ENCODE measurements at places on chromosomes 4 and X.

GRCh38 chrX:10393899-10394298, 226.5 kb downstream of the MID1 start:
- DNase-seq: no peak

- no peak for DNase-seq
These were observed 10.1 kb upstream of the MAP7D3 start for GRCh38 chrX:136261321-136261720.

GRCh38 chr4:67880866-67881610, 2.8 kb downstream of the TMPRSS11D start:
- no peak for DNase-seq

DNA sequence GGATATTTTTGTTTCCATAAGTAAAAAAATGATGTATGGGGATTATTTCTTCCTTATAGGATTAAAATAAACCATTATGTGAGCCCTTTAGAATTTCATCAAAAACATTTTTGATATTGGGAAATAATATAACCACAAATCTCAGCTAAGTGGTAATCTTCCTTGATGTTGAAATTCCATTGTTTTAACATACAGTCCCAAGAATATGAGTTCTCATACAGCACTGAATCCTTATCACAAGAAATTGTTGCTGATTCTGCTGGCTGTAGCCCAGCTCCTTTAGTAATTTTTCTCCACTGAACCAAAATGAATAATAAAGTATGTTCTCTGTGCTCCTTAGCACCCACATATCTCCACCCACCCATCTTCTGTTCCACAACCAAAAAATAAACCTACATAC, 41.9 kb upstream of the FAM47B start:
- no peak for DNase-seq

- DNase-seq: no peak
These were observed 216.4 kb upstream of the RASGEF1B start for GRCh38 chr4:81688085-81688484.

DNA sequence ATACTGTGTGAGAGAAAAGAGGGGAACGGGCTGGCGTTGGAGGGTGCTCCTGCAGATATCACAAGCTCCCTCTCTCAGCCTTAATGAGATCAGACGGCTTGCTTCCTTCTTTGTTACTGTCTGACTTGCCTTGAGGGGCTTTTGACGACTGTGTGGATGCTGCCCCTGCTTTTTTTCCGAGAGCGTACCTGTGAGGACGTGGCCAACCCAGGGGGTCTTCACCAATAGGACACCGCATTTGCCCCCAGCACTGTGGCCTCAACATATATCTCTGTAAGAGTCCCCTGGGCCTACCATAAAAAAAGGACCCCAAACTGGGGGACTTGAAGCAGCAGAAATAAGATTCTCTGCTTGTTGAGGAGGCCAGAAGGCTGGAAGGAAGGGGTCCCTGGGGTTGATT, 143.9 kb downstream of the SHOX start:
- no peak for DNase-seq

DNA sequence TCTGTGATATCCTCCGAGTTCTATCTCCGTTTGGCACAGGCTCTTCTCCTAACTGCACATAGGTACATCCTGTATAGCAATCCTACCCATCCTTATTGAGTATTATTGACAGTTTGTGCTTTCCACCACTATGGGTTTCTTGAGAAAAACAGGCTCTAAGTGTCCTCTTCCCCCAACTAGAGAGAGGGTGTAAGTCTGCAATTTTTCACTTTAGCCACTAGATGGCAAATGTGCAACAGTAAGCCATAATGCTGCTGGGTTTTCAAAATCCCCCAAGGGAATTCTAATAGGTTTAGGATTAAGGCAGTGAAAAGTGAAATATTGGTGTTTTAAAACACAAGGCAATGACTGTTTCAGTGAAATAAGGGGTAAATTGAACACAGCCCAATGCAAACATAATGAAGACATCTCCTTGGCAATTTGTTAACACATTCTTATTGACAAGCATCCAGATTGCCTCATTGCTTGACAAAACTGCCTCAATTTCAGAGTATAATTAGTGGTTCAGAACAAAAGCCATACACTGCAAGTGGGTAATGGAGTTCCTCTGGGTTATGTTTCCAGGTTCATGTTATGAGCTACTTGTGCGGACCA, 239.0 kb upstream of the HTR2C start:
- peak; percentile 47 for DNase-seq

DNA sequence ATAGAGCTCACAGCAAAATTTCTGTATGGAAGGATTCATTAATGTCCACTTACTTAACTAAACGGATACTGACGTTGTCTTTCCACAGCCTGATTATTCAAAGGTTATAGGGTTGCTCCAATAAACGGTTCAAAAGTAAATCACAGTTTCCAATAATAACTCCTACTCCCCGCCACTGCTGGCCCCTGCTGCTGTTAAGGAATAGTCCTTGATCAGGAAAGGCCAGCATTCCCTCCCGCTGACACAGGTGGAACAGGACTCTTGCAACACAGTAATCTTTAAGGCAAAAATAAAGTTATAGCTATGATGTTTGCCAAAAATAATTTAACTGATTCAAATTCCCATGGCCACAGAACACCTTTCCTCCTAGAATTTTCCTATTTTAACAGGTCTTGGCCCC, 53.9 kb downstream of the FAT1 start:
- DNase-seq: no peak

DNA sequence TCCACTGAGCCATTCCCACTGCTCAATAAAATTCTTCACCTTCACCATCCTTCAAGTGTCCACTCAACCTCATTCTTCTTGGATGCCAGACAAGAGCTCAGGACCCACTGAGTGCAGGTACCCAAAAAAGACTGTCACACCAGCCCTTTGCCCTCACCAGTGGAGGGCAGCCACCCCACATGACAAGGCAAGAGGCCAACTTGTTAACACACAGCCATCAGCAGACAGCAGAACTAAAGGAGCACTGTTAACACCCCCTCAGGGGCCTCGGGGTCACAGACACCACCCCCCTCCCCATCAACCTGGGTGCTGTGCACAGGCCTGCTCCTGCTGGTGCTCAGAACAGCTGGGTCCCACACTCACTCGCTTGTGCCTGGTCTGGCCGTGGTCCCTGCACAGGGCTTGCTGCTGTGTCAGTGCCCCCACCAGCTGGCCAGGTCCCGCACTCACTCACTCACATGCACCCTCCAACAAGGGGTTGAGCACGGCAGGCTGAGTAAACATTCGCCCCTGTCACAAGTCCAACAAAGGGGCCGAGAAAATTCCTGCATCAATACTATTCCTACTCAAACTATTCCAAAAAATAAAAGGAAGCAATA, 54.1 kb downstream of the ATRX start:
- DNase-seq: no peak

GRCh38 chr4:181613200-181613599, 630.0 kb upstream of the TENM3 start:
- no peak for DNase-seq

DNA sequence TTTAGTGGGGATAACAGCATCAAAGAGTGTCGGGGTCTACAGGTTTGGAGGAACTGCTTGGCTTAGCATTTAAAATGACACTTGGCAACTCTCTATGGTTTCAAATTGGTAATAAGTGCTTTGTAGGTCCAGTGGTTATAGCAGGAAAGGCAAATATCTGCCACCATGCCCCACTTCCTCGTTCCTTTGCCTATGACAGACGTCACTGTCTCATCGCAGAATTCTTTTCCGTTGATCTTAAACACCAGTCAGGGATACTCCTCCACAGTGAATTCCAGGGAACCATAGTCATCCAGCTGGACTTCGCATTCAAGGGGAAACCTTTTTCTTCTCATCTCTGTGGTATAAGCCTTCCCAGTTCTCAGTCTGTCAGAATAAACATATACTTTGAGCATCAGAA, 319.1 kb downstream of the GPAT3 start:
- no peak for DNase-seq

DNA sequence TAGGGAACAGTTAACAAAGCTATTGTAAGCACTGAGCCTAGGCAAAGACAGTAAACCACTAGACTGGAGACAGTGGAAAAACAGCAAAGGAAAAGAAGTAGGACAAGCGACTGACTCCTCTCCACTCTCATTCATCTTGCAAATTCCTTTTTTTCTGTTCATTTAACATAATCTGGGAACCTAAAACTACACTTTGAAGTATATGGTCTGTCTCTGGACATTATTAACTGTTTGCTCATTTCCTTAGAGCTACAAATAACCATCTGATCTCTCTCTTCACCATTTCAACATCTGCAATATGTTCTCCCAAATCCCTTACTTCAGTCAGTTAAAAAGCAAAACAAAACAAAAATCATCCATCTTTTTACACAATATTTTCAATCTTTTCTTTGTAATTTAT, 642 bp downstream of the HMGN5 start:
- peak; percentile 3 for DNase-seq

GRCh38 chrX:155666741-155667140, 54.0 kb upstream of the TMLHE start:
- no peak for DNase-seq

DNA sequence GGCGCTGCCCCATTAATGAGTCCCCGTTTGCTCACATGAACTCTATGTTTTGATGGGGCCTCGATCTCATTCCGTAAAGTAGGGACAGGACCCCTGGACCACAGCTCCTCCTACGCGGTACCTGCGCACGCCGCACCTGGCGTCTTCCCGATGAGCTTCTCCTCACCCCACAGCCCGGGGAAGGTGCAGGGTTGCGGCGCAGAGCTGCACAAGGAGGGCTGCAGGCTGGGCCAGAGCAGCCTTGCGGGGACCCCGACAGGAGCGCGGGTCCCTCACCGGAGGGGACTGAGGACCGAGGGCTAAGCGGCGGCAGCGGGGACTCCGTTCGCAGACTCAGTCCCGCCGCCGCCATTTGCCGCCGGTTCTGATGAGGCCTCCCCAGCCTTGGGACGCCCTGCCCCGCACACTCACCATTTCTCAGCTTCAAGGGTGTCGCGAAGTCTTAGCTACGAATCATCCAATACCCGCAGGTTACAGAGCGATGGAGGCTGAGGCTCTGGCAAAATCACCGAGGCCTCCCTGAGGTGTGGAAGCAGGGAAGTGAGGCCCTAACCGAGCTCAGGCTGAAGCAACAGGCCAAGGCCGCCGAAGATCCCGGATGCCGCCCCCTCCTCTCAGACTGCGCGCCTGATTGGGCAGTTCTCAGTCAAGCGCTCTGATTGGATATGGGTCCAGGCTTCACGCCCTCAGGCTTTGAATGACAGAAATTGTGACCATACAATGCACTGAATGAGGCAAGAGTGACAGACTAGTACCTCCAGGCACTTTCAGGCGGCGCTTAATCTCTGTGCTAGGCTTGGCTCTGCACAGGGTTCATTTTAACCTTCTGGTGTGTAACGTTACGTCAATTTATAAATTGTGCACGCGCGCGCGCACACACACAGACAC, 25.1 kb downstream of the ZNF721 start:
- DNase-seq: peak; percentile 100

- DNase-seq: no peak
These were observed 396.4 kb downstream of the GRIA2 start for GRCh38 chr4:157616741-157617472.

GRCh38 chr4:8323947-8324555, 54.5 kb downstream of the HTRA3 start:
- DNase-seq: no peak

DNA sequence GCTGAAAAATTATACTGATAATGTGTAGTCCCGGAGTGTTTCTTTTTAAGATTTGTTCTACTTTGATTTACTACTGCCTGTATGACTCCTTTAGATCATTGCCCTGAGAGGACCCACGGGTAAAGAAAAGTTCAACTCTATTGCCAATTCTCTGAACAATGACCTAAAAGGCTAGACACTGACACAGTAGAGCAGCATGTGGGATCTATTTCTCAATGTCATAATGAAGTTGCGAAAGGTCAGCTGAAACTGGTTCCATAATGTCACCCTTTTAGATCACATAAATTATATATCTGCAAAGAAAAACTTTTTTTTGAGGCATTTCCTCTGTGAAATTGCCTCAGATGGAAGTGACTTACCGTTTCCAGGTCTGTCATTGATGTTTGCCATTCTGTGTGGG, 67.4 kb downstream of the GLRB start:
- peak; percentile 8 for DNase-seq

GRCh38 chr4:10582059-10582686, 102.4 kb downstream of the CLNK start:
- DNase-seq: peak; percentile 42

DNA sequence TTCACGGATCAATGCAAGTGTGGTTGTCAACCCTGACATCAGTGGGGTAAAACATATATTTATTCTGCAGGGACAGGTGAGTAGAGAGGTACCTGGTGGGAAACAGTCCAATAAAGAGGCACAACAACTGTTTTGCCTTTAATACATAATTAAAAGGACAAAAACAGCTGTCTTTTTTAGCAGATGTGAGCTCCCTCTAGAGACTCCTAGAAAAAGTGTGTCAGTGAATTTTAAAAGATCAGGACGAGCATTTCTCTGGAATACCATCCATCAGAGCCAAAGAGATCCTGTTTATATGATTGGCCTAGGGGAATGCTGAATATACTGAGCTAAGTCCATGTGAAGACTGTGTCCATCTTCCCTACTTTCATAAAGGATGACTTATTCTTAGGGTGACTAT, 58.3 kb downstream of the TMEM144 start:
- DNase-seq: no peak

DNA sequence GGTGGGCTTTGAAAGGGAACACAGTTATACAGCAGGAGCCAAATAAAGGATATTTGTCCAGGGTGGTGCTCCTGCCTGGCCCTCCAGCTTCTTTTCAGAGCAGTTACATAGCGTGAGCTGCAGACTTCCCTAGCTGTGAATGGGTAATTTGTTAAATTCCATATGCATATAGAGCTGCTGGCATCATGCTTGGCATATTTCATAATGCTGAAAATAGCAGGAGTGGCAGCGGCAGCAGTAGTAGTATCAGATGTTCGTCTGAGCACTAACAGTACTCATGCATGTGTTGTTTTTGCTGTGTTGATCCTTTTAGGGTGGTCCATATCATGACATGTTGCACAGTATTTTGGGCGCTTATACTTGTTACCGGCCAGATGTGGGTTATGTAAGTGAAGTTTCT, 33.6 kb upstream of the TADA2B start:
- DNase-seq: no peak

DNA sequence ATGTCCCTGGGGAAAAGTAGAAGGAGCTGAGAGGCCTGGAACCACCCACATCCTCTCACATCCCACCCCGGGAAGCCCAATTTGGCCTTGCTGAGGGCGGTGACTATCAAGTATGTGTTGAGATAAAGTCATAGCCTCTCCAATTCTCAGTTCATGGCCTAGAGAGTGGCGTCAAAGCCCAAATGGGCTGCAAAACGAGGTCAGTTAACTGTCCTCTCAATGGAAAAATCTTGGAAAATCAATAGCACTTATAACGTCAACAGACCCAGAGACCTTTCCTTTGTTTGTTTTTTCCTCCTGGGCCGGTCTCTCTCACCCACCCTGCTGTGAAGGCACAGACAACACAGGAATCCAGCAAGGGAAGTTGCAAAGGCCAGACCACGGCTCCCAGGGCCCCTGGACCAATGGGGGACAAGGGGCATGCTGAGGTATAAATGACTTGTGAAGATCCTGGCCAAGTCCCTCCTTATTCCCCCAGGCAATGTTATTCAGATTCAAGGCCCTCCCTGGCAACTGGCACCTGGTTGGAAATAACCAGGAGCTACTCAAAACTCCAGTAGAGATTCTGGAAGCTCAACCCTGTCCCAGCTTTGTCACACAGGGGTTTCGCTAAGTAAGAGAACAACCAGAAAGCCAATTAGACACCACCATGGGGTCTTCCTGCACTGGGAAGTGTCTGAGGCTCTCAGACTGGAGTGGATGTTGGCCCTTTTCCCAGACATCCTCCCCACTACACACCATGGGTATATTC, 38.6 kb downstream of the TSC22D3 start:
- no peak for DNase-seq

GRCh38 chrX:16547644-16548043, 102.3 kb upstream of the S100G start:
- DNase-seq: no peak

- no peak for DNase-seq
These were observed 58.6 kb upstream of the TLL1 start for GRCh38 chr4:165814256-165815020.

- no peak for DNase-seq
These were observed 161.0 kb downstream of the PPP1R2C start for GRCh38 chrX:42616981-42617380.

Data from NB4 (cell line).